ENCODE measurements at places on chromosomes 4 and X.

DNA sequence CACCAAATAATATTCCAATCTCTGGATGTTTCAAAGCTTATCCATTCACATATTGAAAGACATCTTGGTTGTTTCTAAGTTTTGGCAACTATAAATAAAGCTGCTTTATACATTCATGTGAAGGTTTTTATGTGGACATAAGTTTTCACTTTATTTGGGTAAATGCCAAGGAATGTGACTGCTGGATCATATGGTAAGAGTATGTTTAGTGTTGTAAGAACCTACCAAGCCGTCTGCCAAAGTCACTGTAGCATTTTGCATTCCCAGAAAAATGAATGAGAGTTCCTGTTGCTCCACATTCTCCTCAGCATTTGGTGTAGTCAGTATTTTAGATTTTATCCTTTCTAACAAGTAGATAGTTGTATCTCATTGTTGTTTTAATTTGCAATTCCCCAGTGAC, 1047.7 kb downstream of the C4orf33 start:
- no peak for DNase-seq

GRCh38 chrX:70352496-70352895, 62.6 kb downstream of the KIF4A start:
- no peak for DNase-seq

GRCh38 chrX:77949840-77950239, 19.6 kb downstream of the PGAM4 start:
- DNase-seq = no peak

GRCh38 chrX:132778917-132779316, 179.5 kb downstream of the HS6ST2 start:
- no peak for DNase-seq

GRCh38 chrX:129230850-129231512, 292.3 kb downstream of the SMARCA1 start:
- DNase-seq = no peak

DNA sequence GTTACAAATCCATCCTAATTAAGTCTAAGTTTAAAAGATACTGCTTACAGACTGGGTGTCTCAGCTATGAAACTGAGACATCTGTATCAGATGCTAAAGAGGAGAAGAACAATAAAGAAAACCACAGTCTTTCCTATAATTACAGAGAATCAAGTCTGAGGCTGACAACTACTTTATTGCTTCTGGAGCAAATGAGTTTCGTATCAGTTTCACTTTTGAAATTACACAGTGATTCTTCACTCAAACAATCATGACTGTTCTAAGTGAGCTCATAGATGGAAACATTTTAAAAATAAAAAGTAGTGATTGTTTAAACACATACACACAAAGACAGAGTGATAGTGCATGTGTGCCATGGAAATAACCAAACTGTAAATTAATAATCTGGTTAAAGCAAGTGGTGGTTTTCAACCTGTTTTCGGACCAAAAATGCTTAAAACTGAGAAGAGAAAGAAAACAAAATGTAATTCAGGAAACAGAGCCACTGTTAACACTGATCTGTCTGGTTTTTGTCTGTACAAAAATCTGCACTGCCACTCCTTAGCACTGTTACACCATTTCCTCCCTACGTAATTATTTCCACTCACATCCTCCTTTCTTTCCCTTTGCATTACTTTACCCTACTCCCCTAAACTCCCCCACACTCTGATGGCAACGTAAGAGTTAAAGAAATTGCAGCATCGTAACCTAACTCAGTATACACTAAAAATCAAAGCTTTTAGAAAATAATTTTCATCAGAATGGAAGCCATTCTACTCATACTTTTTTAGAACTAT, 12.5 kb downstream of the RFC1 start:
- no peak for DNase-seq

DNA sequence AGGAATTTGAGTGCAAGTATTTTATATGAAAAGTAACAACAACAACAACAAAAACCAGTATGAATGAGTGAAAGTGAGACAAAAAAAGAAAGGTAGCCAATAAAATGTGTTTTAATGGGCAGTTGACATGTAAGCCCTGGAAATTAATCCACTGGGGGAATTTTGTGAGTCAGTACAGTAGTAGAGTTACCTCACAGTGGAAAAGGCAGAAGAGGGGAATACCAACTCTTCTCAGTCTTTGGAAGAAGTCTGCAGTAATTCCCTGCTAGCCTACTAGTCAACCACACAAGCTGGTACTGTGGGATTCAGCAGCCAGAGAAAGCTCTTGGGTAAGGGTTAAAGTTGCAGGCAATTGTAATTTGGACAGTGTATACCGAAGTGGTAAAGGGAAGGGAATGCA, 76.3 kb upstream of the IL15 start:
- no peak for DNase-seq

DNA sequence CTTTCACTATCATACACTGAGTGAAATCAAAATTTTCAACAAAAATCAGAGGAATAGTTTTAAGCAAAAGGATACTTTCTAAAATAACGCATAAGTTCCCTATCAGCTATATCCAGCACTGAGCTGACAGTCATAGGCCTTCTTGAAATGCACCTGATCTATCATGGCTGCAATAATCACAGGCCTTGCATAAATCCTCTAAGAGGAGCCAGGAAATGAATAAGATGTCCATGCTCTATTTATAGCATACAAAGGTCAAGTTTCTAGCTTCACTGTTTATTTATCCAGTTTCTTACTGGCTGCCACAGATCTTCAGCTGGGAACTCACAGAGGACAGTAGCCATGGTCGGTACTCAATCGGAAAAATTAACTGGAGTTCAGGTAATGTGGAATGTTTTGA, 235.9 kb upstream of the DMD start:
- no peak for DNase-seq

DNA sequence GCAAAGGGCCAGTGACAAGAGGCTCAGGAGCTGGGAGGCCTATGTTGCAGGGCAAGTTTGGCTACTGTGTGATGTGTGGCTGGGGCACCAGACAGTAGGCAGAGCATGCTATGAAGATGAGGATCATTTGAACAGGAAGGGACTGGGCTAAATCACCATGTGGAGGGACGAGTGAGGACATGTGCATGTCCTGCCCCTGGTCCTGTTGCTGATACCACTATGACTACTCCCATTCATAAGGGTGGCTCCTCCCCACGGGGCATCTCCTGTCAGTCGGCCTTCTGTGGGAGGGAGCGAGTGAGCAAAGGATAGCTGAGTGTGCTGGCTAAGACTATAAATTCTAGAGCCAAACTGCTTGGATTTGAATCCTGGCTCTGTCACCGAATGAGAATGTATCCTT, 139.2 kb downstream of the TMEM164 start:
- DNase-seq = no peak

DNA sequence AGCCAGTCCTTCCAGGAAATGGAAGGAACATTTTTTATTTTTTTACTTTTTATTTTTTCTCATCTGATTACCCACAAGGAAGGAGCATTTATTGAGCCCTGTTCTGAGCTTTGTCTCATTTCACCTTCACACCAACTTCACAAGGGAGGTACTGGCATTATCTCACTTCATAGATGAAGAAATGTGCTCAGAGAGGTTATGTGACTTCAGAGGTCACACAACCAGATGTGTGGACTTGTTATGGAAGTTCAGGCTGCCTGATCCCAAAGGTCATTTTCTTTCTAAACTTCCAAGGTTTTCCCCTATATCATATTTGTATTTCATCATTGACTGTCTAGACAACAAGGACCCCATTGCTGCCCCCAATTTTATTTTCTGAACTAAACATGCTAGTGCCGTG, 160.3 kb downstream of the DCLK2 start:
- no peak for DNase-seq

GRCh38 chrX:155071694-155072280, 479 bp downstream of the BRCC3 start:
- no peak for DNase-seq

DNA sequence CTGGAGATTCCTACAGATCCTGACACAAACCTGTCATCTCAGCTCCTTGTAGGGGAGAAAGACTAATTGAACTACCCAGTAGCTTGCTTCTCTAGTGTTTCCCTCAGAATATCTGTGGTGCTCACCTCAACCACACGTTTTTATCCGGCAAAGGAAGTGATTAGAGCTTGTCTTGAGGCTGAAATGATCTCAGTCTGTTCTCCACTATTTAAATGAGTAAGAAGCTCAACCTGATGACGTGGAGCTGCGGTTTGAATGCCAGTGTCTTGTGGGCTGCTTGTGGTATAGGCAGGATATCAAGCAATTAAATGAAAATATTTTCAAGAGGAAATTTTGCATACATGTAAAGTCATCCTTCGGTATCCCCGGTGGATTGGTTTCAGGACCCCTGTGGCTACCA, 270.2 kb downstream of the TLL1 start:
- DNase-seq = no peak

DNA sequence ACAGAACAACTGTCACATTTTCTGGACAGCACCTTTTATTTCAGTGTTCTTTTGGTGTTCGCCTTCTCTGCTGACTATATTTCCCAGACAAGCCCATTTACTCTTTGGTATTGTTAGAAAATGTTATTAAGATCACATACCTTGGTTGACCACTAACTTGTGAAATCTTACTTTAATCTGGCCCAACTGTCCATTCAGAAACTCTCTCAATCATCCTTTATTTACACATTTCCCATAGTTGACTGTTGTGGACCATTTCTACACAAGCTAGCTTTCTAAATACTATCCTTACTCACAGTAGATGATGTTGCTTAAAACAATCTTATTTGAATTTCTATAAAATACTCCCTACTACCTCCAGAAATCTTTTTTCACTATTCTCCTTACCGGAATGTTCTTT, 64.7 kb downstream of the QRFPR start:
- no peak for DNase-seq

DNA sequence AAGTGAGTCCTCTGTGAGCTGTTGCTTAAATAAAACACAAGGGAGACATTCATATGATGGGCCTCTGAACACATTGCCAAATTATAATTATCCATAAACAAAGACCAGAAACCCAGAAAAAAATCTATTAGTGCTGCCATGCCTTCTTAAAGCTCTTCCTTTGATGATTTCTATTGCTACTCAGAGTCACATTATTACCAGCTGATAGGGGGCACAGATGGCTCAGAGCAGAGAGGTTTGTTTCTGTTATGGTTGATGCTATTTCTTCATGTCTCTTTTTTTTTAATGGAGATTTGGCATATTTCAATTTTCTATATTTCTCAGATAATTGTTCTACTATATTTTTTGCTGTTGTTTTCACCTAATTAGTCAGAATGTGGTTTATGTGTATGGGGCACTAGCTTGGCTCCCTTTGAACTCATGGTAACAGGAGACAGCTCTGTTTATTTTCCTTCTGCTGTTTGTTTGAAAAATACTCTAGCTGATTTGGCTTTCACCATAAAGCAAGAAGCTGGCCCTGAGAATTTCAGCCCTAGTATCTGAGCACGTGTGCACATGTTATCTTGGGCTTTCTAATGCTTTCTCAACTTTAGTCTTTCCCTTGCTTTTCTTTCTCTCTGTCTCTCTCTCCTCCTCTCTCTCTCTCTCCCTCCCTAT, 568.8 kb downstream of the PPARGC1A start:
- DNase-seq = no peak

- DNase-seq = no peak
Measured at GRCh38 chr4:111187108-111187507, 564.2 kb upstream of the PITX2 start.

DNA sequence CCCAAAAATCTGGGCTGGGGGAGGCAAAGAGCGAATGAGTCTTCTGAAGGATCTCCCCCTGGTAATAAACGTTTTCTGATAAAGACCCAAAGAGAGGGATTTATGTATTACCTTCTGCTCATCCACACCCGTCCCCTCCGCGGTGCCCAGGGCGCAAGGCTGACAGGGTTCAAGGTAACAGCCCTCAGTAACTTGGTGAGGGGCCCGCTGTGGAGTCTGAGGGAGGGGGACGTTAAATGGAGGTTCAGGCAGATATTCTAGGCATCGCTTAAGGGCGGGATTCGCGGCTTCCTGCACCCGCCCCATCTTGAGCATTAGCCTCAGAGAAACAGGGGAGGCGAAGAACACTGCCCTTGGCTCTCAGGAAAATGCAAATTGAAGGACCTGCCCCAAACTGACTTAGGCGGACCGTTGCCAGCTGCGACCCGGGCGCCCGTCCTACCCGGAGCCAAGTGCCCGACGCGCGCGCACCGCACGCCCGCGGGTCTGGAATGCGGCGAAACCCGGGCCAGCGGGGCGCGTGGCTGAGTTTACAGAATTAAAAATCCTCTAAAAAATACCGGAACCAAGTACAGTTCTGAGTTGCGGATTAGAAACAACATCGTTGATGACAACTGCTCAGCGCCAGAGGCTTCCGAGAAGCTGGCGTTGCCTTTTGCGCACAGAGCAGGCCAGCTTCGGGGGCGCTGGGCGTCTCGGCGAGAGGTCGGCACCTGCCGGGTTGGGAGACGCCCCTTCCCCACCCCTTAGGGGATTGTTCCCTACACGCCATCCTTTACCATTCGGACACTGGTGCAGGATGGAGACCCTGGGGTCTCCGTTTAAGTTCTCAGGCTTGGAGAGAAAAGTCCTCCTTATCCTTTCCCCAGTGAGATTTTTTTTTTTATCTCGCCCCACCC, 2.8 kb downstream of the HELT start:
- DNase-seq = no peak

- DNase-seq = no peak
Measured at GRCh38 chr4:83082777-83083176, 31.8 kb downstream of the PLAC8 start.

- DNase-seq = no peak
Measured at GRCh38 chr4:96827086-96827485, 987.2 kb downstream of the PDHA2 start.

GRCh38 chr4:6440506-6441201, 31.8 kb downstream of the PPP2R2C start:
- DNase-seq = no peak

- no peak for DNase-seq
Measured at GRCh38 chr4:52907510-52907909, 45.4 kb downstream of the RASL11B start.

- no peak for DNase-seq
Measured at GRCh38 chr4:34720571-34720970, 1523.7 kb downstream of the ARAP2 start.

GRCh38 chrX:23959781-23960180, 52.0 kb downstream of the CXorf58 start:
- DNase-seq = no peak

- DNase-seq = no peak
Measured at GRCh38 chrX:37315511-37316248, 33.5 kb upstream of the PRRG1 start.

DNA sequence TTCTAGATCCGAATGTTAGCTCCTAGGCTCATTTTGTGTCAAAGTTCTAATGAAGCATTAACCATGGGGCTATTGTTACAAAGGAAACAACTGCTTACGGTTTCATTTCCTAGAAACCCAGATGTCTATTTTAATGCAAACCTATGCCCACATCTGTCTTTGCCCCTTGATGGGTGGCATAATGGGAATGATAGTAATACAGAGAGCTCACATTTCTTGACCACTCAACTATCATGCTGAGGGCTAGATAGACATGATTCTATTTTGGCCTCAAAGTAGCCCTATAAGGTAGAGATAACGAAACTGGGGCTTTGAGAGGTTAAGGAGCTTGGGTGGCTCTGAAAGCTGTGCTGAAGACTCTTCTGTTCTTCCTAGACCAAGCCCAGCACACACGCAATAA, 1.9 kb downstream of the TLR7 start:
- no peak for DNase-seq

GRCh38 chr4:113327494-113327893, 278.0 kb downstream of the ANK2 start:
- DNase-seq = no peak

GRCh38 chr4:70743731-70744130, 22.0 kb downstream of the RUFY3 start:
- DNase-seq = no peak

GRCh38 chr4:101186567-101187184, 160.7 kb downstream of the PPP3CA start:
- DNase-seq = no peak

- DNase-seq = no peak
Measured at GRCh38 chr4:188550296-188550695, 411.1 kb downstream of the TRIML1 start.

- DNase-seq = no peak
Measured at GRCh38 chrX:154373340-154374306, 811 bp downstream of the FLNA start.

All from non-pigmented ciliary epithelial cell (primary cell).